ENCODE measurements at places on chromosomes 1 and 21.

DNA sequence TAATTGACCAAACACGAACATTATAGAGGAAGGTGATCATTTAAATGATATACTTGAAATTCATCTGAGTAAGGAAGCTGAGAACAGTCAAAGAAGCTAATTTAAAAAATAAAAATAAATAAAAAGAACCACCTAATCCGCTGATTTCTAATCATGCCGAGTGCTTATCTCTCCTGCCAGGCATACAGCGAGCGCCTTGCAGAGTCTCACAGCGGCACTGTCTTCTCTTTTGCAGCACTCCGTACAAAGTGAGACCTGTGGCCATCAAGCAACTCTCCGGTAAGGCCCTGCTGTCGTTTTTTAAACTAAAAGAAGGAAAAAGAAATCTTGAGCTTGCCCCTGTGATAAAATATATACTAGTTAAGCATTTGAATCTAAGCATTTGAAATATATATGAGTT, 45.3 kb downstream of the PDE9A start:
- DNase-seq, result no peak

DNA sequence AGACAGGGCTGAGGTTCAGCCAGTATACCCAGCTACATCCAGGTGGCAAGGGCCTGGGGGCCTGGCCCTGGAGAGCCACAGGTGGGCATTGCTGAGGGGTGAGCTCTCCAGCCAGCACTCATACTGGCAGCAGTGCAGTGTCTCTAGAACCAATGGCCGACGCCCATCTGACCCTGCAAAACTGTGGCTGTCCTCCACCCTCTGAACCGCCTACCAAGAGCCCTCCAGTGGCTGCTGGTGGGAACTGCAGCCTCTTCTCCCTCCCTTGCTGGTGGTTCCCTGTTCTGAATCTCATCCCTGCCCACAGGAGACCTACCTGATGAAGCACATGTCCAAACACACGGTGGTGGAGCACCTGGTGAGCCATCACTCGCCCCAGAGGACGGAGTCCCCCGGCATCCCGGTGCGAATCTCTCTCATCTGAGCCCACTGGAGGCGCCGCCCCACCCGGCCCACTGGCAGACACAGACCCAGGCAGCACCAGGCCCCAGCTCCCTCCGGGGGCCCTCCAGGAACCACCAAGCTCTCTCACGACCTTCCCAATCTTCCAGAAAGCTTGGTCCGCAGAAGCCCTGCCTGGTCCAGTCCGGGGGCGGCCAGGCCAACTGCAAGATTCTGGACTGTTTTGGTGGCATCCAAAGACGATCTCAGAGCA, 22.1 kb downstream of the A3GALT2 start:
- DNase-seq, result peak; percentile 15

DNA sequence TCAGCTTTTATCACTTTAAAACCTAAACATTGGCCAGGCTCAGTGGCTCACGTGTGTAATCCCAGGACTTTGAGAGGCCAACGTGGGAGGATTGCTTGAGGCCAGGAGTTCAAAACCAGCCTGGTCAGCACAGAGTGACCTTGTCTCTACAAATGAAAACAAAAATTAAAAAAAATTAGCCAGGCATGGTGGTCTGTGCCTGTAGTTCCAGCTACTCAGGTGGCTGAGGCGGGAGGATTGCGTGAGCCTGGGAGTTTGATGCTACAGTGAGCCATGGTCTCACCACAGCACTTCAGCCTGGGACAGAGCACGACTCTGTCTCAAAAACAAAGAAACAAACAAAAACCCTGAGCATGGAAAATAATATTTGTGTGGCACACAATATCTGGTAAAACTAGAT, 143.5 kb upstream of the HNRNPU start:
- DNase-seq, result no peak

DNA sequence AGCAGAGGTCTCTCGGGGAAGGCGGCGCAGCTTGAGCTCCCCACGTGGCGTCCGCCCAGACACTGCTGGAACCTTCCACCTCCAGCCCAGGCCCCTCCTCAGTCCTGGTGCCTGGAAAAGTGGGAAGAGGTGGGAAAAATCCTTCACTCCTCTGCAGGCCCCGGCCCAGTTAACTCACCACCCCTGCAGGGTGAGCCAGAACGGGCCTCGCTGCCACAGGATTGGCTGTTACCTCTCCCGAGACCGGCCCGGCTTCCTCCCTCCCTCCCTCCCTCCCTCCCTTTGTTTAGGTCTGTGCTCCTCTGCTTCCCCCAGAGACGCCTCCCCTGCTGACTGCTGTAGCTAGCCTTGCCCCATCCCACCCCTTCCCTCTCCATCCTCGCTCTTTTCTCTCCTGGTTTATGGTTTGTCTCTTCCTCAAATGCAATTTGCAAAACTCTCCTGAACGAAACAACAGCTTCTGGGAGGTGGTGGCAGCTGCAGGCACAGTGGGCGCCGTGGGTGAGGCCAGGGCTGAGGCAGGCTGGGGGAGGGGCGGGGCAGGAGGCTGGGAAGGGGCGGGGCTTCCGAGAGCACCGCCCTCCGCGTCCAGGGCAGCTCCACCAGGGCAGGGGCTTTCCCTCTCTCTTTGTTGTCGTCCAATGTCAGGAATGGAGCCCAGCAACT, 6.5 kb downstream of the CAPN9 start:
- no peak for DNase-seq

- DNase-seq, result no peak
Observed at GRCh38 chr1:37764414-37764825, 500 bp downstream of the EPHA10 start.

DNA sequence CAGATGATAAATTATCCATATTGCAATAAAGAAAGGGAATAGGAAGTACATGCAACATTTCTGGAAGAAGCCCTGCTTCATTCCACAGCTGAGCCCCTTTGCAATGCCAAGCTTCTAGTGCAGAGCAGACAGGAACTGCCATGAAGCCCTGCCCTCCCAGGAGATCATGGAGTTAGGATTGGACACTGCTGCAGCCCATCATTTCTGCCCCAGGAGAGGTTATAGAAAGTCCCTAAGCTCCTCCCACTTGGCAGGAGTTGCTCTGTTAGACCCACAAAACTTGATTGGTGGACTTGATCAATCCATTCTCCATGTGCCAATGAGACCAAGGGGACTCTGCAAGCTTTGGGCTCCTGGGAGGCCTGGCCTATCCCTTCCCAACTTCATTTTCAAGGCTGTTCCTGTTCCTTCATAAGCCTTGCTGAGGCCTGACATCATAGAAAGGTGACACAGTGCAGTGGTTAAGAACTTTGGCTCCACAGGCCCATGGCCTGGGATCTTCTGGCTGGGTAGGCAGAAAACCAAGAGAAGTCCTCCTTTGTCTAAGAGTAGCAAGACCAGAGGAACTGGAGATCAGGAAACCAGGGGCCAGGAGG, 1.3 kb upstream of the LAPTM5 start:
- no peak for DNase-seq

- no peak for DNase-seq
Observed at GRCh38 chr1:61241973-61242381, 159.6 kb downstream of the NFIA start.

DNA sequence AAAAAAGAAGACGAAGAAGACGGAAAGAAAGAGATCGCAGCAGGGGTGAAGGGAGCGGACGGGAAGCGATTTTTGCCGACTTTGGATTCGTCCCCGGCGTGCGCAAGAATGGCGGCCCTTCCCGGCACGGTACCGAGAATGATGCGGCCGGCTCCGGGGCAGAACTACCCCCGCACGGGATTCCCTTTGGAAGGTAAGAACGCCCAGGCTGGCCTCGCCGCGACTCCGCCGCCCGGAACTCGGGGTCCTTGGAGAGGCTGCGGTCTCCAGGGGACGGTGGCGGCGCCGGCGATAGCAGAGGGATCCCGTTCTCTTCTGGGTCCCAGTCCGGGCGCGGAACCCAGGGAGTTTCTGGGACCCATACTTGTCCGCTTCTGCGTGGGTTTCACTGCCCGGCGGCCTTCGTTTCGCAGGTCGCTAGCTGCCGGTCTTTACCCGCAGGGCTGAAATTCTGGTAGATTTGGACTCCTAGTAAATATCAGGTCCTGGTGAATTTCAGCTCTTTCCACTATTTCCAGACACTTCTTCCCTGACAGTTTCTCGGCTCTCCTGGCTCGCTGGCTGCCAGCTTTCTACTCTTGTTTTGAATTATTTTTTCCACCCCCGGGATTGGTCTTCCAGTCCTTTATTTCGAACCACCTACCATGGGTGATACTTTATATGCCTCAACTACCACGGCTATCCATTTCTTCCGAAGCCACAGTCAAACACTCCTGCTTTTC, 1.0 kb downstream of the PAX7 start:
- no peak for DNase-seq

GRCh38 chr1:36656271-36656670, 173.6 kb upstream of the CSF3R start:
- no peak for DNase-seq

GRCh38 chr1:183892351-183892793, 87.5 kb downstream of the RGL1 start:
- no peak for DNase-seq

GRCh38 chr1:197961933-197962332, 44.8 kb downstream of the LHX9 start:
- no peak for DNase-seq

- DNase-seq, result no peak
Observed at GRCh38 chr21:26199456-26199855, 28.9 kb upstream of the APP start.

GRCh38 chr1:25355841-25356395, 17.8 kb downstream of the TMEM50A start:
- DNase-seq, result no peak

DNA sequence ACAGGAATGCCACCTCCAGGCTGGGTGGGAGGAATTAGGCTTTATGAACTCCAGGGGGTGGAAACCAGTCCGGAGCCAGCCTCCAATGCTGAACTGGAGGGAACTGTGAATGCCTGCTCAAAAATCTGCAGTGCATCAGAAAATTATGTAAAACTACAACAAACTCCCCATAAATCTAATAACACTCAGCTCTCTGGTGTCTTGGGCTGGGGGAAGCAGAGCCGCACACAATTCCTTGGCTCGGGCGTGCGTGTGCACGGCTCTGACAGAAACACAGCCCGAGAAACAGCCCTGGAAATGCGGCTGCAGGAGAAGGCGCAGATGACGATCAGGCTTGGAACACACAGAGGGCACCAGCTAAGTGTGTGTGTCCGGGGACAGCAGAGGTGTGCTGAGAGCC, 127.6 kb upstream of the VAMP3 start:
- no peak for DNase-seq

GRCh38 chr1:243213045-243213787, 41.9 kb downstream of the CEP170 start:
- DNase-seq, result no peak

- no peak for DNase-seq
Observed at GRCh38 chr1:116234429-116234828, 123.2 kb downstream of the MAB21L3 start.

GRCh38 chr1:50774759-50775351, 185.2 kb downstream of the FAF1 start:
- no peak for DNase-seq

GRCh38 chr1:198649232-198649967, 10.6 kb downstream of the PTPRC start:
- DNase-seq, result no peak

DNA sequence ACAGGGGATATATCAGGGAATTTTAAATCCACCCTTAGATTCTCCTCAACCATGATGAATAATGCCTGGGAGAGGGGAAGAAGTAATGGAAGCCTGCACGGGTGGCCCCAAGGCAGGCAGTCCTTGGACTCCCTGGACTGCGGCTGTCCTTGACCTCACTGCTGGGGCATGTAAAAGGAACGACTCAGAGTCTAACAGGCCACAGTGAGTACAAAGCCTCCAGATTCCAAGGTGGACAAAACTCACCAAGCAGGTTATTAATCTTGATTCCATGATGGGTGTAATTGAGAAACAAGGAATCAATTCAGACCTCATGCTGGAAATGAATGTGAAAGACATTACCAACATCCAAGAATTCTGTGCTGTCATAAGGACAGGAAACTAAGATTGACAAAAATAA, 13.0 kb upstream of the ARHGAP29 start:
- DNase-seq, result no peak

DNA sequence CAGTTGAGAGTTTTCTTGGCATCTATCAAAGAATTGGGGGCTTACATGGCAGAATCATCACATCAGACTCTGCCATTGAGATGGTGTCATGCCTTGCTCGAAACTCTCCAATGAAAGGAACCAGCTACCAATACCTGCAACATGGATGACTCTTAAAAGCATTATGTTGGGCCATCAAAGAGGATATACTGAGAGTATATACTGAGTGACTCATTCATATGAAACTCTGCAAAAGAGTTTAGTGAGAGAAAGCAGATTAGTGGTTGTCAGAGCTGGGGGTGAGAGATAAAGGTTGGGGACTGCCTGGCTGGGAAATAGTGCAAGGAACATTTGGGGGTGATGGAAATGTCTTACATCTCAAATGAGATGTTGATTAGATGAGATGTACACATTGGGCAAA, 14.7 kb upstream of the HMGB4 start:
- DNase-seq, result no peak

DNA sequence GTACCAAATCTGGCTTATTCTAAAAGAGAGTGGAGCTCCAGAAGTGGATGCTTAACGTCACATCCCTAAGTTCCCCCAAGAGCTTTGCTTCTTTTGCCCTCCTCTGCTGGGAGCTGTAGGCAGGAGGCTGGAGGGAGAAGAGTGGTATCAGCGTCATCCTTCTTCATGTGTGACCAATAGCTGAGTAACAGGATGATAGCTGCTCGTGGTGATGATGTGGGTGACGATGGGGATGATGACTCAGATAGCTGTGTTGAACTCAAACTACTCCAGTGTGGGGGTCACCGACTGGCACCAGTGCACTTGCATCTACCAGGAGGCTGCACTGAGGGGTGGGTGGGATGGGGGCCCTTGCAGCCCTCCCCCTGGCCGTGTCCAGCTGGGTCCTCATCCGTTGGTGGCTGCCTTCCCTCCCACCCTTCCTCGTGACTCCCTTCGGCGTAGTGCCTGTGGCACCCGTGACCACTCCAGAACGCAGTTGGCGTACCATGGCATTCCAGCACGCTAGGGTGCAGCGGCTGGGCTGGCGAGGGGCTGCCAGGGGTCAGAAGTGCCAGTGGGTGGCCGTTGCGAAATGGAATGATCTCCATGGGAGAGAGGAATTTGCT, 1.1 kb downstream of the IGFN1 start:
- peak; percentile 35 for DNase-seq

GRCh38 chr1:243791586-243792267, 58.3 kb downstream of the AKT3 start:
- DNase-seq, result no peak

- no peak for DNase-seq
Observed at GRCh38 chr1:116628448-116628847, 39.1 kb downstream of the IGSF3 start.

GRCh38 chr1:114660238-114660637, 9.6 kb downstream of the DENND2C start:
- no peak for DNase-seq

Measured in stimulated activated CD4-positive, alpha-beta T cell treated with anti-CD3 and anti-CD28 coated beads, Interleukin-12 subunit alpha, Interleukin-12 subunit beta, amount 100 ng/mL, for 24 hours (primary cell).